ENCODE measurements at places on chromosomes 5 and 9.

GRCh38 chr5:54881286-54882005 lies 103.9 kb downstream of the ESM1 start:
- DNase-seq = no peak

DNA sequence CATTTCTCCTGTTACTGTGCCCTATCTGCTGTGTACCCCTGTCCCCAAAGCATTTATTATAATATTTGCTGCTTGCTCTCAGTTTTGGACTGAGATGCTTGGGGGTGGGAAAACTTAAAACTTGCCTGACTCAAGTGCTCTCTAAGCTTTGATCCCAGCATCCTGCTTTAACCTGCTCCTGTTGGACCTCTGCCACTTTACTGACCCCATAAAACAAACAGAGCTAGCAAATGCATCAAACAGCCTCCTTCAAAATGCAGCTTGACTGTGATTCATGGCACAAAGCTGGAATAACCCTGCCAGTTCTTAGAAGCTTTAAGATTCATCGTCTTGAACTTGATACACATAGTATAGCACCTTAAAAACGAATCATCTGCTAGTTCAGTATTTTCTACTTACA lies 212.5 kb downstream of the DEPDC1B start:
- no peak for DNase-seq

DNA sequence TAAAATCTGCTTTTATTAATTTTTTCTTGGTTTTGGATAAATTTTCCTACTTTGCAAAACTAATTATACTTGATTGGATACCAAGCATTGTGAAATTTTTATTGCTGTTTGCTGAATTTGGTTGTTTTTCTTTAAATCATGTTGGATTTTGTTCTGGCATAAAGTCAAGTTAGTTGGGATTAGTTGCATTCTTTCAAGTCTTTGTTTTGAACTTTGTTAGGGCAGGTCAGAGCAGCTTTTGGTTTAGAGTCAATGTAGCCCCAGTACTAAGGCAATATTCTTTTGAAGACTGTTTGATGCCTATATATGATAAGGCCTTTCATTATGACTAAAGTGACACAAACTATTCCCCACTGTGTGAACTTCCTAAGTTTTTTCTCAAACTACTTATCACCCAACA lies 531.1 kb downstream of the RASEF start:
- no peak for DNase-seq

GRCh38 chr9:18324928-18325745 lies 148.8 kb upstream of the ADAMTSL1 start:
- DNase-seq = no peak

DNA sequence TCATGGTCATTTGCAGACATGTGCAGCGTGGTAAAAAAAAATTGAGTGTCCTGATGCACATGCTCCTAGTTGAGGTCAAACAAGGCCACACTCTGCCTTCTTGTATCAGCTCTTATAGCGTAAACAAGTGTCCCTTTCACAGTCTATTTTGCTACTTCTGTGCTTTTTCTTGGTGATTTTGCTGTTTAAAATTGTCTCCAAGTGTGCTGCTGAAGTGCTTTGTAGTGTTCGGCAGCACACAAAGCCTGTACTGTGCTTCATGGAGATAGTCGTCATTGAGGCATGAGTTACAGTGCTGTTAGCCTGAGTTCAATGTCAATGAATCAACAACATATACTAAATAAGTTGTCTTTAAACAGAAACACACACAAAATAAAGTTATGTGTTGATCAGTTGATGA lies 690.4 kb upstream of the MEF2C start:
- no peak for DNase-seq

DNA sequence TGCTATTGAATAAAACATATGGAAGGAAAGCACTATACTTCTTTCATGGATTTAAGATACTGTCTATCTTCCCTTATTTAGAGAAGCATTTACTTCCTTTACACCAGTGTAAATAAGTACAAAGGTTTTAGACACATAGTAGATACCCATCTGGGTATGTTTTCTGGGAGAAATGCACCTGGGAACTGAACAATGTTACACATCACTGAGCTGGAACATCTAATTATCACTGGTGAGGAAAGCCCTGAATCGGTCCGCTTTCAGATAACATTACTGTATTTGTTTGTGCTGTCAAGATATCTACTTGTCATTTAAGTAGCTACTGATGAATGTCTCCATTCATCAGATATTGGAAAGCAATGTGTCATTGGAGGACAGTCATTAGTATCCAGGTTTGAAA lies 964.7 kb upstream of the PTPRD start:
- DNase-seq = no peak

DNA sequence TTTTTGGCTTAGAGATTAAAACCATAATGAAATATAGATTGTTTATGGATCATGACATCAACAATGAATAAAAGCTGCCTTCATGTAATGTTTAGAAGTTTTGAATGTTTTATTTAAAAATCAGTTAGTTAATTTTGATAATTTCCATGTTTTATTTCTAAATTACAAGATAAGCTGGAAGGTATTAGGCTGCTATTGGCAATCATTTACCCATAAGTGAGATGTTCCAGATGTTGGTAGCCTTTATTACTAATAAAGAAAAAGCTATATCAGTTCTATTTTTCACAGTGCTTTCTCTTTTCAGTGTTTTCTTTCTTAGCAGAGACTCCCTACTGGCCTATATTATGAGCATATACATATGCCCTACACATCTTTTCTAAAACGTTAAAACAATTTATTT lies 347.0 kb downstream of the CSNK1G3 start:
- DNase-seq = no peak
